NCI-H1930 (cell line): ENCODE measurements at places on chromosomes 7 and 10.

DNA sequence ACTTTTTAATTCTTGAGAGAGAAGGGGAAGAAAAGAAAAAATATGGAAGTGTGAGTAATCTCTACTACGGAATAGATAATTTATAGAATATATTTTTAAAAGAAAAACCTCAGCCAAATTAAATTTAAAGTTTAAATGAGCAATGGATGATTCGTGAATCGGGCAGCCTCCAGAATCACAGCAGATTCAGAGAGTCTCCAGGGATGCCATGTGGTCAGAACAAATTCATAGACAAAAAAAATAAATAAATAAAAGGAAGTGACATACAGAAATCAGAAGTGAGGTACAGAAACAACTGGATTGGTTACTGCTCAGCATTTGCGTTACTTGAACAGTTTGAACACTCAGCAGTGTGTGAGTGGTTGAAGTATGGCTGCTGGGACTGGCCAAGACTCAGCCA is 53.0 kb downstream of the PHYHIPL start:
- DNase-seq, result no peak

DNA sequence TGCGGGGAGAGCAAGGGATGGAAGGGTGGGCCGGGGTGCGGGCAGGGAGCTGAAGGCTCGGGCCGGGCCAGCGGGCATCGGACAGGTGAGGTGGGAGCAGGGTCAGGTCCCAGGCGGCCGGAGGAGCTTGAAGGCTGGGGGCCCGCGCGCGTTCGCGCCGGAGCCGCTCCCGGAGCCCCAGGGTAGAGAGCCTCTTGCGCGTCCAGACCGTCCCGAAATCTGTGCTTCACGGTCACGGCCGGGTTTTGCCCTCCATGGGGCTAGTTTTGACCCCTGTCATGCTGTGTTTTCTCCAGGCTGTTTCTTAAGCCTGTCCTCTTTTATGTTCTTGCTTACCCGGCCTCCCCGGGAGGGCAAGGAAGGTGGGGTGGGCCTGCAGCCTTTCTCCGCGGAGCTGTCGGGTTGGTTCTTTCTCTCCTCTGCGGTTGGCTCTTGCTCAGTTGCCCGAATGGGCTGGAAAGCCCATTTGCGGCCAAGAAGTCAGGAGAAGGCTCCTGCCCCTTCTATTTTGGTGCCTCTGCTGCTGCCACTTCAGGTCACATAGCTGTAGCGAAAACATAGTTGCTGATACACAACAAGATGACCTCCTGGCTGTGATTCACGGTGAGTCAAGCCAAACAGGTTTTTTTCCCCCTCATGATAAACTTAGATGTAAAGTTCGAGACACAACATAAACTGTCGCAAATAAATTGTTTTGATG is 650 bp downstream of the UBE2D1 start:
- no peak for DNase-seq

- DNase-seq, result no peak
Measured at GRCh38 chr10:89252225-89252585, 630 bp upstream of the LIPA start.

DNA sequence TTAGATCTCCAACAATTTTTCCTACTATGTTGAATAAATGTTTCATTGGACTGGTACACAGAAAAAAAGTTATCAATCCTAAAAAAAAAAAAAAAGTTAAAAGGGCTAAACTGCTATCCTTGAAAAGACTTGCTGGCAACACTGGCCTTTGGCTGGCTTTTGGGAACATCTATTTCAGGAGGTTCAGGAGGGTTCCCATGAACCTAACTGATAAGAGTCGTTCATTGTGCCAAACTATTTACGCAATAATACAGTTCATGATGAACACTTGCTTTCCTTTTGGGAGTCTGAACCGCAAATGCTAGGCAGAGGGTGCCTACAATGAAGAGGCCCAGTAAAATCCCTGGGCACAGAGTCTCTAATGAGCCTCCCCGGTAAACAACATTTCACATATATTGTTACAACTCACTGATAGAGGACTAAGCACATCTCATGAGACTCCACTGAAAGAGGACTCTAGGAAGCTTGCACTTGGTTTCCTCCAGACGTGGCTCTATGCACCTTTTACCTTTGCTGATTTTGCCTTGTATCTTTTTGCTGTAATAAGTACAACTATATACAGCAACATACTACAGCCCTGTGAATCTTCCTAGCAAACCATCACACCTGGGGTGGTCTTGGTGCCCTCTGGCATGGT is 45.0 kb downstream of the ZFAND4 start:
- DNase-seq, result no peak

DNA sequence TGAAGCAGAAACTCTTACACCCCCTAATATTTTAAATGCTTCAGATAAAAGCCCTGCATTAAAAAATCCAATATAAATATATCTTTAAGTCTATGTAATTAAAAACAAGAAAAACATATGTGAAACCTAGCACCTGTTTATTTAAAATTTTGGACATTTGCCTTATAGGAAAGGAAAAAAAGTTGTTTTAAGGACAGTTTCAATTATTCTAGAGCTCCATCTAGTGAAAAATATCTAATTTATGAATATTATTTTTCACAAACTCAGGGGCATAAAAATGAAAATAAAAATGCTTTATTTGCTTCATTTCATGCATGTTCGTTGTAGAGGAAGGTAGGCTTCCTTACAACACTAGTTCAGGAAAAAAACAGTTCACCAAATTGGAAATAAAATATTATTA is 26.1 kb downstream of the ENKUR start:
- DNase-seq, result no peak

- no peak for DNase-seq
Measured at GRCh38 chr10:17365402-17365801, 89.0 kb downstream of the ST8SIA6 start.

DNA sequence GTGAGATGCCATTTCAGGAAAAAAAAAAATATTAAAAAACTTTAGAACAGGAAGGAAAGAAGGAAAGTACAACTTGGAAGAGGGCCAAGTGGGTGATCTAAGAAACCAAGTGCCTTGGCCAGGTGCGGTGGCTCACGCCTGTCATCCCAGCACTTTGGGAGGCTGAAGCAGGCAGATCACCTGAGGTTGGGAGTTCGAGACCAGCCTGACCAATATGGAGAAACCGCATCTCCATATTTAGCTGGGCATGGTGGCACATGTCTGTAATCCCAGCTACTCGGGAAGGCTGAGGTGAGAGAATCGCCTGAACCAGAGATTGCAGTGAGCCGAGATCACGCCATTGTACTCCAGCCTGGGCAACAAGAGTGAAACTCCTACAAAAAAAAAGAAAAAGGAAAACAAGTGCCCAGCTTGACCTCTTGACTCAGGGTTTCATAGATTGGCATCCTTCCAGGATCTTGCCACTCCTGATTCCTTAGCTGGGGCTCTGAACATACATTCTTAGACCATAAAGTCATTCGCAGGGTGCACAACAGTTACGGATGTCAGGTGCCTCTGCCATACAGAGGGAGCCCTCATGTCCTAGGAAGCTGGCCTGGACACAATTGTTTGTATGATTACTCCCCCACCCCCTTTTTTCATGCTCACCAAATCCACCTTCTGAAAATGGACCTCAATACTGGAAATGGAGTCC is 2.1 kb upstream of the GUSB start:
- DNase-seq, result no peak

DNA sequence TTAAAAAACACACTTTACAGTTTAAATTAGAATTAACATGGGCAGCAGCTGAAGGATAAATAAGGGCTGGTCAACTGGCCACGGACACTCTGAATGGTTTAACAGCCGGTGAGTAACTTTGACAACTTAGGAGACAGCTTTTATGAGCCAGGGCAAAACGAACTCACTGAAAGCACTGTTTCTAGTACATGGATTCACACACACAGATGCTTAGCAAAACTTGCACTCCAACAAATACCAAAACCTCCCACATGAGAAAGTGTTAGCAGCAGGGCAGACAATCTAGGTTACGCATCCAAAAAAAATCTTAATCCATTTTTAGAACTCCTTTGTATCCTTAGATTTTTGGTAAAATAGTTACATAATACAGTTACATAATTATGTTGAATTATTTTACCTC is 486.4 kb downstream of the PHTF2 start:
- DNase-seq, result no peak

DNA sequence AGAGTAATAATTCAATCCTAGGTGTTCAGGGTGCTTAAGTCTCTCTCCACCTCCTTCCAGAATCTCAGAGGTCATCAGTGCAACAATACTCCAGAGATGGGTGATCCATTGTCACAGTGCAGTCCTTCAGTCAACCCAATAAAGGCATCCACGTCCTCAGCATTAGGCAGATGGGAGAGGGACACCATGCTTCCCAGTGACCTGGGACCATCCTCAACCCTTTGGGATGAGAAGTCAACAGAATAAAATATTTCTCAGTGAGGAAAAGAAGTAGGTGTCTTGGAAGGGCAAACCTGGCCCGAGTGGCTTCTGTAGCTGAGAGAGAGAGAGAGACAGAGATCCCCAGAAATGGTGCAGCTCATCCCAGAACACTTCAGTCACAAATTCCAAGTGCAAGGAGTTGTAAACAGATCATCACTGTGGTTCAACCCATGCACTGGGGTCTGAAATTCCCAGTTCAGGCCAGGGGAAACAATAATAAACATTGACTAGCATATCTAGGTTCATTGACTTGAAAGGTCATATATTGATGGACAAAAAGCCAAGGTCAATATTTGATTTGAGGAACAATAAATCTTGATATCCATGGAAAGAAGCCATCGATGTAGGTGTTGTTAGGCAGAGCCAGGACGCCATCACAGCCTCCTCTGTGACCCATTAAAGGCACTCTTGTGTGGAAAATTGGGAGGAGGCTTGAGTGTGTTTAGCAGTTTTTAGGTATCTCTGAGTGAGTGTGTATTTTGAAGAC is 256.0 kb upstream of the ZMIZ1 start:
- no peak for DNase-seq

DNA sequence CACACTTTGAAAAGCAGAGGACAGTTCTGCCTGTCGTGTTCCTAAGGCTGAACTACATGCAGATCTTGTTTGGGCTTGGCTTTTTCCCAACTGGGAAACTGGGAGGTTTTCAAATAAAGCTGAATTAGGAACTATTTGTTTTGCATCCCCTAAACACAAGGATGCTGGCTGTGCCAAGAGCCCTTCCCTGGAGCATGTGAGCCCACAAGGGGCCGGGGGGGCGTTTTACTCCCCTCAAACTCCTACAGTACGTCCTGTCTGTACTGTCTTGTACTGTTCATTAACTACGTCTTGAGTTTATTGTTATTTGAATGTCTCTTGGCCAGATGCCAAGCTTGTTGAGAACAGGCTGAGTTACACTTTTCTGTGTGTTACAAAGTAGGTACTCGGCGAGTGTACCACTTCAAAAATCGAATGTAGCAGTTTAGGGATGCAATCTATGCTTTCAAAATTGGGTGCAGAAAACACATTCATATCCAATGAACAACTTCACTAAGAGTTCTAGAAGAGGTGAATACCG is 94.9 kb downstream of the GFRA1 start:
- DNase-seq, result no peak

DNA sequence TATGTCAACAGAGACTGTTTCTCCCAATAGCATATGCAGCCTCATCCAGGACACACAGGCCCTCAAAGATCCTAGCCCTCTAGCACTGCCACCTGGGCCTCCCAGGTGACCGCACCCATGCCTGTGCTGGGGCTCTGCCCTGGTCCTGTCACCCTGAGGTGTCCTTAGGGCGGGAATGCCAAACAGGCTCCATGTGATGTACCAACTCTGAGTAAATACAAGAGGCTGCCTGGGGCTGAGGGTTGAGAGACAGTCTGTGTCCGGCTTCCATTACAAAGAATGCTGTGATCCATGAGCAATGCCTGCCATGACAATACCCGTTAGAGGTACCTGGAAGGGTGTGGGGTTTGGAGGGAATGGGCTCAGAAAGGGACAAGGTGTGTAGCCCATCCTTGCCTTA is 83.0 kb upstream of the KAT6B start:
- DNase-seq, result no peak

GRCh38 chr10:35626971-35627507 is 15.1 kb downstream of the FZD8 start:
- DNase-seq, result no peak

GRCh38 chr7:81887098-81888090 is 117.5 kb upstream of the HGF start:
- DNase-seq, result no peak

DNA sequence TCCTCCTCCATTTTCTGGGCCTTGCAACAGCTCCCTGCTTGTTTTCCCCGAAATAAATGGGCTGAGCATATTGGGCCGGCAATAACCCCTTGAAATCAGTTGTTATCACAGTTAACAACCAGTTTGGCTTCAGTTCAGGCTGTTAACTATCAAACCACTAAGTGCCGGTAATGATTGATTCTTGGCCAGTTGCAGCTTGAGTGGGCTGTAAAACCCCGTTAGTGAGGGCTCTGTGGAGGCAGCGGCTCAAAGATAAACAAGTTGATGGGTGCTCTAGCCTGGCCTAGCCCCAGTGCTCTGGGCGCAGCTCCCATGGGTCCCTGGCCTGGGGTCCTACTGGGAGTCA is 8.3 kb downstream of the FGF8 start:
- no peak for DNase-seq

- DNase-seq, result no peak
Measured at GRCh38 chr10:116973946-116974455, 31.0 kb downstream of the SHTN1 start.

DNA sequence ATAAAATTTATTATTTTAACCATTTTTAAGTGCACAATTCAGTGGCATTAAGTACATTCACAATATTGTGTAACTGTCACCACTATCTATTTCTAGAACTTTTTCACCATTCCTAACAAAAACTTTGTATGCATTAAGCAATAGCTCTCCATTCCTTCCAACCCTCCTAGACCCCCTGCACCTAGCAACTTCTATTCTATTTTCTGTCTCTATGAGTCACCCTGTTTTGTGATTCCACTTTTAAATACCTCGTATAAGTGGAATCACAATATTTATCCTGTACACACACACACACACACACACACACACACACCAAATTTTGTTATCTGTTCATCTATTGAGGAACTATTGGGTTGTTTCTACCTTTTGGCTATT is 89.2 kb downstream of the ARID5B start:
- DNase-seq, result no peak

GRCh38 chr10:7872041-7872442 is 53.7 kb downstream of the TAF3 start:
- no peak for DNase-seq

DNA sequence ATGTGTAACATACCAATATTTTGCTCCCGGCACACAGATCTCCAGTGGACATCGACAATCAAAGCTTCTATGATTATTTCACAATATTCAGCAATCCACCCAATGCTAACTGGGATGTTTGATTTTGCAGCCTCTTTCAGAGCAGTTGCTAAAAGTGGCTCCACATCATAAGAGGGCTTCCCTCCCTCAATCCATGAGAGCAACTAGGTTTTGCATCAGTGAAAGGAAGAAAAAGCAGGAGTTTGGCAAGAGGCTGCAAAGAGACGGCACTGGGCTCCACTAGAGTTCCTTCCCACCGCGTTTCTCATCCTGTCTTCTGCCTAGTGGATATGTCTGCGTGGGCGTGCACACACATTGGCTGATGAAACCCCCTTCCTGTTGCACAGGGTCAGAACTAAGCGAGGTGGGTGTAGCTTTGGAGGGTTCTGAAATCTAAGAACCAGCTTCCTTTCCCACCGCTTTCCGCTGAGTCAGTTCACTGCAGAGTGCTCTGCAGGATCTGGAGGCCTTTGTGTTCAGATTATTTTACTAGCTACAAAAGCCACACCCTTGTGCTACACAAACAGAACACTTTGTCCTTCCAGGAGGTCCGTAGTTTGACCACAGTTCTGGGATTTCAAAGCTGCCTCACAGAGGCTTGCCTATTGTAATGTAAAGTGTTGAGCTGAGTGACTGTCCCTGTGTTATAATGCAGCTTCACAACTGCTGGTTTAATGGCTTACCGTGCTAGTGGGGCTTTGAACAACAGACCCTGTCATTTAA is 28.1 kb downstream of the ARL4A start:
- DNase-seq, result no peak

- no peak for DNase-seq
Measured at GRCh38 chr7:3146571-3147226, 103.0 kb upstream of the CARD11 start.
